ENCODE measurements at places on chromosomes 16 and 17.
A peak's percentile ranks its signal among the peaks of the same experiment; 100 is the strongest.

DNA sequence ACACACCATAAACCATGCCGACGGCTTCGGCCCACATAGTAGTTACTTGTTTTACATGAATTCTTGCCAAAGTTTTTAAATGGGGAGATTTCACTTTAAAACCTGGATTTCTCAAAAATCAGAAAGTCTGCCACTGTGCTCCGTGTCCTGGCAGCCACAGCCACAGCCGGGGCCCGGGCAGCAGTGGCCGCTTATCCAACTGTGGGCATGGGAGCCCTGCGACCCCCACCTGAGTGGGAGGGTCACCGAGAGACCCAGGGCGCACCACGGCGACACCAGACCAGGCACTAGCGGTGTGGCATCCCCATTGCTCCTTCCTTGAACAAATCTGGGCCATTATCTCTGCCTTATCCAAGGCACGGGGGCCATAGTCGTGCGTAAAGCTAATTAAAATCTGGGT is 30.0 kb downstream of the ZNF469 start:
- no peak for DNase-seq

DNA sequence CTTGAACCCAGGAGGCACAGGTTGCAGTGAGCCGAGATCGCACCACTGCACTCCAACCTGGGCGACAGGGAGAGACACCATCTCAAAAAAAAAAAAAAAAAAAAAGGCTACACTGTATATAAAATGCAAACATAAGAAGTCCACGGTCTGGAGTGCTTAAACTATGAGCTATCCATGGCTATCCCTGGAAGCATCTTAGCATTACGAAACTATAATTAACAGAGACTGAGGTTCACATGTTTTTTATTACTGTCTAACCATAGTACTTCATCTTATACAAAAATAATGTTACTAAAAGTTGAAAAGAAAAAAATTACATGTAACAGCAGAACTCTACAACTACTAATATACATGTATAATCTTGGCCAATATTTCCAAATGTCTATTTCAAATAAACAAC is 32.8 kb downstream of the HELZ start:
- DNase-seq = no peak

- no peak for DNase-seq
These were observed 97.1 kb downstream of the TMEM100 start for GRCh38 chr17:55625521-55625920.

GRCh38 chr17:68777243-68777855 is 176.2 kb upstream of the FAM20A start:
- DNase-seq = peak; percentile 10

DNA sequence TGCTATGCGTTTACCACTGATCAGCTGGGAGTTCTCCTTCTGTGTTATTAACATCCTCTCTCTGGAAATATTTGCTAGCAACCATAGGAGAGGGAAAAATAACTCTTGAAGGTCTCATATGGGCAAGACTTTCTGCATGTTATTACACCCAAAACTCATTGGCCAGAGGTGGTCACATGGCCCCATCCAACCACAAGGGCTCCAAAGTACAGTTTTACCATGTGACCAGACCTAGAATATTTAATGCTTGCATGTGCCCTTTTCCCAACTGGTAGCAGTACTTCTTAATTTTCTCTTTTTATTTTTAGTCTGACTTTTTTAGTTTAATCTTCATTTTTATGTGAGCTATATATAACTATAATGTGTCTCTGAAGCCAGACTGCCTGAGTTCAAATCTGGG is 141.0 kb upstream of the NOG start:
- DNase-seq = no peak

DNA sequence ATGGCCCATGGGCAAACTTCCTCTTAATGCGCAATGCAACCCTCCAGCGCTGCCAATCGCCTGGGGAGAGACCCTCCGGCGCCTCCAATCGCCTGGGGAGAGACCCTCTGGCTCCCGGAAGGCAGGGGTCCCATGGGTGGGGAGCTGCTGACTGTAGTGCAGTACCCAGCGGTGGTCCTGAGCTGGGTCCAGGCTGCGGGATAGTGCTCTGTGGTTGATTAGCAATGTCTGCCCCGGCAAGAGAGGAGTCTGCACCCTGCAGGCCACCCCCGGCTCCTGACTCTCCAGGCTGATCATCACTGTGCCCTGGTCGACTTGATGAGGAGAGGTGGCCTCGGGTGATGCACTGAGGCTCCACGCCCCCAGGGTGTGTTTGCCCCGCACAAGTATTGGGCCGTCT is 44.6 kb upstream of the ZNF469 start:
- no peak for DNase-seq

DNA sequence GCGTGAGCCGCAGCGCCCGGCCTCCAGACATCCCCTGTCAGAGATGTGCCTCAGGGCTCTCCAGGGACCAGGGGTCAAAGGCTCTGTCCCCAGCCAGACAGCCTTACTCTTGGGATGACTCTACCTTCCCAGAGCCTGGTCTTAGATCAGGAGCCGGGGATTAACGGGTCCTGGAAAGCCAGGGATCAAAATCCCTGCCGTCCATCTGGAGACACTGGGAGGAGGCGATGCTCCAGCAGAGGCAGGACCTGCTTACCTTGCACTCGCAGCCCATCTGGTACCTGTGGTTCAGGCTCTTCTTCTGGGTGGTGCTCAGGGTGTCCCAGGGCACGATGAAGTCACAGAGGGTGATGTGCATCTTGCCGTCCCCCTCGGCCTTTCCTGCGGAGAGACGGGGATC is 16.7 kb upstream of the USP36 start:
- no peak for DNase-seq

GRCh38 chr17:46192189-46192438 is 1.1 kb downstream of the KANSL1 start:
- no peak for DNase-seq

DNA sequence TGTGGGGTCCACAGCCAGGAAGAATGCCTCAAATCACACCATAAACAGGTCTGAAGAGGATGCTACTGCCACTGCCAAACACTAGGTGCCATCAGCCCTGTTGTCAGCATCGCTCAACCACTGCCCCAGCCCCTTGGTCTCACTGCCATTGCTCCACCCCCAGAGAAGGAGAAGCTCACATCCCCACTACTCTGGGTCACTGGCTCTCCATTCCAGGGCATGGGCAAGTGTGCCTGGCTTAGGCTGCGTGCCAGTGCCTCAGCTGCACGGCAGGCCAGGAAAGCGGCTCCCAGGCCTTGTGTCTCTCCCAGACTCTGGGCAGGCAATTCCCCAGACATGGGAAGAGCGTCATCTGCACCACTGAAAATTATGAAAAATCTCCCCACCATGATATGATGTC is 1.2 kb upstream of the IGSF6 start:
- no peak for DNase-seq

DNA sequence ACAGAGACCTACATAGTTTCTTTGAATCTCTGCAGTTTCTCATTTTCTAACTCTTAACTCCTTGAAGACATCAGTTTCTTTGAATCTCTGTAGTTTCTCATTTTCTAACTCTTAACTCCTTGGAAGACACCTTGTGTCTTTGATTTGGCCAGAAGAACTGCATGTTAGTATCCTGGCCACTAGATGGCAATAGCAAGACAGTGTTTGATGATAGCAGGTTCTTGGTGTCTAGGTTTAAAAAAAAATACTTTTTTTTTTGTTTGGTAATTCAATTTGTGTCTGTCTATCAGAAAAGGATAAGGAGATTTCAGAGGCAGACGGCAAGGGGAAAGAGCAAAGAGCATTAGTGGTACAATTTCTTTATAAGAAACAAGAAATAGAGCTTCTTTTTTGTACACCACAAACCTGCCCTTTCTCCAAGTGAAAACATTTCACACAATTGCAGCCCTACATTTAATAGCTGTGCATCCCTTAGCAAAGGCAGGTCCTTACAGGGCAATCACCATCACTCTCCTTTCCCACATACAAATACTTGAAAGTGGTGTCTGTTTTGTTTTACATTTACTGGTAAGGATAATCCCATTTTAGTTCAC is 1324.9 kb upstream of the CDH8 start:
- peak; percentile 41 for DNase-seq

DNA sequence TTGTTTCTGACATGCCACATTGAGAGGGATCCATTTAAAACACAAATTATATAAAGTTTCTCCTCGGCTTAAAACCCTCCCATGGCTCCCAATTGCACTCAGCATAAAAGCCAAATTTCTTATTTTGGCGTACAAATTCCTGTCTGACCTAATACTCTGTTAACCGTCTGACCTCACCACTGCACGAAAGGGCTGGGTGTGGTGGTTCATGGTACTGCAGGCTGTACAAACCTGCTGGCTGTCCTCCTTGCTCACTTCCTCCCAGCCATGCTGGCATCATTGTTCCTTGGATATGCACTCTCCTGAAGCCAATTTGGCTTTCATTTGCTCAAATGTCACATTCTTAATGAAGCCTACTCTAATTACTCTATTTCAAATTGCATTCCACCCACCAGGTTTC is 301.6 kb upstream of the C16orf82 start:
- no peak for DNase-seq

DNA sequence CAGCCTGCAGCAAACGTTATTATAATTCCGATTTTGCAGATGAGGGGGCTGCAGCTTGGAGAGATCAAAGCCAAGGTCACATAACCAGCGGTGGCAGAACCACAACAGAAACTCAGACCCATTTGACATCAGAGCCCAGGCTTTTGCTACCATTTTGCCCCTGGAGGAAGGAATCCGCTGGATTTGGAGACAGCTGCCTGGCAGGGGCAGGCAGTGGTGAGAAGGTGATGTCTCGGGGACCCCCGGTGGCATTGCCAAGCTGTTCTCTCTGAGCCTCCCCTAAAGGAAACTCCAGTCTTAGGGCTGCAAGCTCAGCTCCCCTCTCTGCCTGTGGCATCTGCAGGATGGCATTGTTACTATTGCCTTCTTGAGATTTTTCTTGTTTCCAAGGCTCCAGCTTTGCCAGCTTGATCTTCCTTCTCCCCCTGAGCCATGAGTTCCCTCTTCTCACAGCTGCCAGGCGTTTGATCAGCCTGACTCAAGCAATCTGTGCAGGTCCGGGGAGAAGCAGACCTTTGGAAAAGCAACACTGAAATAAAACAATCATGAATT is 40.8 kb downstream of the AIPL1 start:
- no peak for DNase-seq

- no peak for DNase-seq
These were observed 17.8 kb downstream of the IRX3 start for GRCh38 chr16:54268766-54269165.

- peak; percentile 61 for DNase-seq
These were observed 907 bp downstream of the TRAPPC2L start for GRCh38 chr16:88857728-88858339.

GRCh38 chr16:72312828-72313227 is 140.9 kb upstream of the PMFBP1 start:
- no peak for DNase-seq

GRCh38 chr16:2296661-2297505 is 29.0 kb upstream of the RNPS1 start:
- peak; percentile 12 for DNase-seq

GRCh38 chr16:30946671-30947540 is 2.0 kb upstream of the ORAI3 start:
- DNase-seq = no peak

GRCh38 chr16:74726716-74727115 is 26.1 kb upstream of the MLKL start:
- DNase-seq = no peak

- DNase-seq = no peak
These were observed 48.4 kb downstream of the RNF157 start for GRCh38 chr17:76191896-76192295.

GRCh38 chr17:34400301-34400931 is 37.4 kb upstream of the CCL1 start:
- DNase-seq = no peak

GRCh38 chr17:7687072-7687907 is at the start of gene TP53:
TP53 (minus strand) TSS chr17:7687490; CDS start chr17:7676594, 10,896 bp downstream.
- DNase-seq = peak; percentile 86

- no peak for DNase-seq
These were observed 1.4 kb upstream of the AMZ2 start for GRCh38 chr17:68246271-68247028.
